Ureter (tissue), 1 donor: ENCODE measurements at places on chromosomes 4 and X. TPM values are rescaled to one million over a fixed set of nuclear protein-coding genes. Genes with fewer than 3 reads are reported as not detected.

Gene DDX53
- not detected for total RNA-seq

Gene OR13H1
- not detected for total RNA-seq

Gene MAGIX
- 12.8 TPM for total RNA-seq

Gene GRIA3
- 3.5 TPM for total RNA-seq

Gene BGN
- 77.5 TPM for total RNA-seq

Gene RASSF6
- total RNA-seq, result 41.7 TPM

DNA sequence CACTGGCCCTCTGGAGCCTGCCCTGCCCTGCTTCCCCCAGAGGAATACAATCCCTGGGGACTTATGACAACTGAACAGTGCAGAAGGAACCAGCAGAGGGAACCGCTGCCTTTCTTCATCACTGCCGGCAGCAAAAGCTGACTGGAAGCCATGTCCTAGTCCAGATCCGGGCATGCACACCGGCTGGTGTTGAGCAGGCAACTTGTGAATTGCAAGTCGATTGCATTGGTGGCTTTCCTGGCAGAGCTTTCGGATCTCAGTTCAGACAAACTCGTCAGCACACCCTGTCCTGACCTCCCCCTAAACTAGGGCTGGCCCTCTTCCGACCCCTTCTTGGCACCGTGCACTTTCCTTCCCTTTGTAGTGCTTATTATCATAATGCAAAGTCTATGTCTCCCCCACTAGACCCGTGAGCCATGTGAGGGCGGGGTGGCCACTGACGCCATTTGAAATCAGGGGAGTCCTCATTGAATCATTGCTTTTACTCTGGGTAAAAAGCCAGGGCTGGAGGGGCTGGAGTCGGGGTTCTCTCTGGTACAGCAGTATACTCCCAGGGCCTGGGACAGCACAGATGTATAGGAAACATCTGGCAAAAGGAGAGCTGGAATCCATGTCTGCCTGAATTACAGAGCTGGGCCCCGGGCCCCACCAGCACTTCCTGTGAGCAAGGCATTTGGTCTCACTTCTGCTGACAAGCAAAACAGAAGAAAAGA lies 1.8 kb downstream of the ARHGAP4 start:
- DNase-seq, result no peak

DNA sequence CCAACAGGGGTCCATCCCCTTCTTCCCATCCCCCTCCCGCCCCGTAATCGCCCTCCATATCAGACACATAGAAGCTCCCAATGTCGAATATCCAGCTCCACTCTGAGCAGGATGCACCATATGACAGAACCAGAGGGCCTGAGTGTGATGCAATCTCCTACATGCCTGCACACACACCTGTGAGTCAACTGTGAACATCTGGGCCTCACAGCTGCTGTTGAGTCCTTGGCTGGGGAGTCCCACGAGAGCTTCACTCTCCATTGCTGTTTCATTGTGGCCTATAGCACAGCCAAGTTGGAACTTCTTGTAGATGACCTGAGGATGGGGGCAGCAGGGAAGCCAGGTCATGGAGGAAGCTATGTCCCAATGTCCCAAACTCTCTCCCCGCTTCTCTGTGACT lies 8.2 kb downstream of the SLC38A5 start:
- no peak for DNase-seq

DNA sequence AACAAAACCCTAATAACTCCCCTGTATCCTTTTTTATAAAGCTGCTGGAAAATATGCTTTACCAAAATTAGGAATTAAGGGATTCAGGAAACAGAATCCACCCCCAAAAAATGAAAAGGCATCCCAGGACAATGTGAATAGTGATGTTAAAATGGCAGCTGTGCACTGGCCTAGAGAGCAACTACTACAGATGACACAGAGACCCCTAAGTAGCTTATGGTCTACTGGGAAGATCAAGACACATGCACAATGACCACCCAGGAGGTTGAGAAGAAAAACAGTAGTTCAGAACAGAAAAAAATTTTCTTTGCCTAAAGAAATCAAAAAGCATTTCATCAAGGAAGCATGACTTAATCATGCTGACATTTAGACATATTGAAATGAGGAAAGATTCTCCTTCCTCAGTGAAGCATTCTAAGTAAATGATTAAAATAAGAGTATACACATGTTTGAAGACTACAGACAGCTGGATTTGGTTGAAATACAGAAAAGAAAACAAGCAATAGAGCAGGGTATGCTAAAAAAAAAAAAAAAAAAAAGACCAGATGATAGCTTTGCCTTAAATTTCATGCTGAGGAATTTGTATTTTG lies 117.3 kb downstream of the WDFY3 start:
- no peak for DNase-seq

DNA sequence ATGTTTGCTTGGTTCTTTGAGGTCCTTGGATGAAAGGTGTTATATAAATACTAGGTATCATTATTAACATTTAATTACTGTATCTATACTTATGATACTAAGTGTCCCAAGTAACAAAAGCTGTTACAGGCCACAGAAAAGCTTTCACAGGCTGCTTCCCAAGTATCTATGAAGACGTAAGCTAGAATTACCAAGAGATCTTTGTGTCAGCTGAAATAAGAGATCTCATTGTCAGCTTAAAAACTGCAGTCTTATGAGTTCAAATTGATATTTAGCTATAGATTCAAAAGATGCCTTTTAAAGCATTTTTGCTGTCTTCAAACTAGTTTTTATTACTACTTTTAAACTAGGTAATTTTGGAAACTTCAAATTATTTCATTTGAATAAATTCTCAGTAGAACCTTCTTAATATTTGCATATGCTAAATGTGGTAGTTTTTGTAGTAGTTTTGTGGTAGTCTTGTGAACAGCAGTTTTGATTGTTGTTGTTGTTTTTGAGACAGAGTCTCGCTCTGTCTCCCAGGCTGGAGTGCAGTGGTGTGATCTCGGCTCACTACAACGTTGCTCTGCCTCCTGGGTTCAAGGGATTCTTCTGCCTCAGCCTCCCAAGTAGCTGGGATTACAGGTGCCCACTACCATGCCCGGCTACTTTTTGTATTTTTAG lies 170.0 kb upstream of the RPL34 start:
- no peak for DNase-seq

DNA sequence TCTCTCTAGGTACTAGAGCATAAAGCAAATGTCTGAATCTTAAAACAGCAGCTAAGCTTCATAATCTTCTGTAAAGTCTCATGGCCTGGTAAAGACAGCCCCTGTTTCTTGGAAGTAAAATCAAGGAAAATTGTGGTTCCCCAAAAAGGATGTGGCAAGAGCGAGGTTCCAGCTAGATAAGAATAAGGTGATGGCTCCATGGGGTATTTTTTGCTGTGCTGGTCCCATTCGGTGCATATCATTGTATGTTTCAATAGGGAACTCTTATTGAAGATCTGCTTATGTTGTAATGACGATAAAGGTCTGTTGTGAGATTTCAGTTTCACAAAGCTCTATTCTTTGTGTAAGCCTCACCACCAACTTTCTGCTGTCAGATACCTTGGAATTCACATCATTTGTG lies 316.9 kb upstream of the NOCT start:
- DNase-seq, result no peak

- DNase-seq, result peak; percentile 56
Observed at GRCh38 chr4:2795300-2795892, 2.5 kb downstream of the SH3BP2 start.

DNA sequence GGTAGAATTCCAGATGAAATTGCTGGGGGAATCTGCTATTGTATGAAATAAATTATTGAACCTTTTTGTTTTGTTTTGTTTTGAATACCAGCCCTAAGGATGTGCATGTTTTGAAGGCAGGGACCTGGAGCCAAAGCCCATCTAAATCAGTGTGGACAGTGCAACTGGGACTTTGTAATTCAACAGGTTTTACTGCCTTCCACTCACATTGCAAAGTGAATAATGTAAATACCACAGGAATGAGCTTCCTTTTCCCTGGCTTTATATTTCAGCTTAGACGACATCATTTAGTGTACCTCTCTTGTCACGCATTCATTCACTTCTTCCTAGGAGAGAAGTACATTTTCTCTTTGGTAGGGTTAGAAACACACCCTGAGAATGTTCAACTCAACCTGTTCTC lies 795.0 kb downstream of the CENPC start:
- no peak for DNase-seq

DNA sequence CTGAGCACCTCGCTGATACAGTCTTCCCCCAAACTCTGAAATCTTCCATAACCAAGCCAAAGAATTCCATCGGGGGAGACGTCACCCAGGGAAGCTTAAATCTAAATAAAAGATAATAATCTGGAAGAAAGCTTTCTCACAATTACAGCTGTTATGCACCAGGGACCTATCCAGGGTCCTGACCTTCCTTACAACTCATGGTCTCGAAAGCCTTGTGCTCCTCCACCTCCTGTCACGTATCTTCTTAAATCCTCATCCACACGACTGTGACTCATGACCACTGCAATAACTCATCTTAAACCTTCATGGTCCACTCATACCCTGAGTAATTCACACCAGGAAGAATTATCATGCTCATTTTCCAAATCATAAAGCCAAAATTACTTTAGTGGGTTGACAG lies 166.8 kb upstream of the FRG1 start:
- DNase-seq, result no peak

GRCh38 chr4:70280567-70280966 lies 38.2 kb downstream of the CSN3 start:
- no peak for DNase-seq

DNA sequence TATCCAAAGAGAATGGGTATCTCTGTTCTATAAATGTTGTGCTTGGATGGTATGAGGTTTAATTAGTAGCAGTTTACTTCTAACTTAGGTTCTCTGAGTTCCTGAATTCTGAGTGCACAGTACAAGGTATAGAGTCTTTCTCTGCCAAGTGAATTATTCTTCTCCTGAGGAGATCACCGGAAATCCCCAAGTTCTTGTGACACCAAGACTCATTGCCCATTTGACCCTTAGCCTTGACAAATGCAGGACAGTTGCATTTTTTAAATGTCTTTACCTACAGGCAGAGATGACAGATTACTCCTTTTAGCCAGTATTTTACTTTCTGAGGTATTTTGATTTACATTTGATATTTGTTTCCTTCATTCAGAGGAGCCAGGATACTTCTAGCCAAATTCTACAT lies 72.9 kb downstream of the MAOA start:
- no peak for DNase-seq

GRCh38 chr4:97104006-97104405 lies 1039.3 kb downstream of the STPG2 start:
- no peak for DNase-seq

DNA sequence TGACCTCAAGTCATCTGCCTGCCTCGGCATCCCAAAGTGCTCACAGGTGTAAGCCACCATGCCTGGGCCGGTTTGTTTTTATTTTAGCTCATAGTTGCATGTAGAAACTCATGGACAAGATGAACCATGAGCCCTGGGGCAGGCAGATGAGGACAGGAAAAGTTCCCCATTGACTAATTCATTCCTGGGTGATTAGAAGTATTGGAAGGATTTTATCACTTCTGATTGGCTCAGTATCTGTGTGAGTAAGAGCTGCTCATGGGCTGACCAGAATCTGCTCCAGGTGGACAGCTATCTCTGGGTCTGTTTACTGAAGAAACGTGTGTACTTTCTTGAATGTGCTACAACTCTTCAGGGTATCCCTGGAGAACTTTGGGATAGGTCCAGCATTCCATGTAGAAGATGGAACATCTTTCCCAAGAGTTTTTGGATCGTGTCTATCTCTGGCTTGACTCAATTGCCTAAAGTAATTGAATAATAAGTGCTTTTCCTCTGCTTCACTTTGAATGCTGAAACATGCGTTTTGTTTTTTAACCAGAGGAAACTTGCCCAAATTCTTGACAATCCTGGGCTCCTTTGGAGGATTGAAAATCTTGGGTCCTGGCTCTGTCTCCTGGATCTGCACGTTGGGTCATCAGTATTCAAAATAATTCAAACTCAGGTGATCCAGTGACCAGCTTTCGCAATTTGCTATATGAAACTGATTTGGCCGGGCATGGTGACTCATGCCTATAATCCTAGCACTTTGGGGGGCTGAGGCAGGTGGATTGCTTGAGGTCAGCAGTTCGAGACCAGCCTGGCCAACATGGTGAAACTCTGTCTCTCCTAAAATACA lies 88.6 kb upstream of the DHRSX start:
- no peak for DNase-seq

DNA sequence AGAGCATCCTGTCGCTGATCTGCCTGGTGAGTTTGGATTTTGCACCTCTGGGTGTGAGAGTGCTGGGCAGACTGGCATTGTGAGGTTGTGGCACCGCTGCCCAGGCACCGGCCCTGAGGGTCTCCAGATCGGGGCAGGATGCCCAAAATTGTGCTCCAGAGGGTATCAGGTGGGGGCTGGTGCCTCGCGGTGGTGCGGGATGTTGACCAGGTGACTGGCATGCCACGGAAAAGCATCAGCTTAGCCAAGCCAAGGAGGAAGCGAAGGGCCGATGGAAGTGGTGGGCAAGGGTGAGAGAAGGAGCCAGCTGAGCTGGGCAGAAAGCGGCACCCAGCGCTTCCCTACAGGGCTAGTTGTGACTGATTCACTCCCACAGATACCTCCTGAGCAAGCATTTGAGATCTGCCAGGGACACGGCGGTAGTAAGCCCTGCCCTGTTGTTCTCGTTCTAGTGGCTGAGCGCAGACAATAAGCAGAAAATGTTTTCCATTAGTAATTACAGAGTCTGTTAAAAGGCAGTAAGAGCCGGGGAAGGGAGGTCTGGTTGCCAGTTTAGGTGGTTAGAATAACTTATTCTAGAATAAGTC lies 809 bp downstream of the ZFP92 start:
- DNase-seq, result no peak

DNA sequence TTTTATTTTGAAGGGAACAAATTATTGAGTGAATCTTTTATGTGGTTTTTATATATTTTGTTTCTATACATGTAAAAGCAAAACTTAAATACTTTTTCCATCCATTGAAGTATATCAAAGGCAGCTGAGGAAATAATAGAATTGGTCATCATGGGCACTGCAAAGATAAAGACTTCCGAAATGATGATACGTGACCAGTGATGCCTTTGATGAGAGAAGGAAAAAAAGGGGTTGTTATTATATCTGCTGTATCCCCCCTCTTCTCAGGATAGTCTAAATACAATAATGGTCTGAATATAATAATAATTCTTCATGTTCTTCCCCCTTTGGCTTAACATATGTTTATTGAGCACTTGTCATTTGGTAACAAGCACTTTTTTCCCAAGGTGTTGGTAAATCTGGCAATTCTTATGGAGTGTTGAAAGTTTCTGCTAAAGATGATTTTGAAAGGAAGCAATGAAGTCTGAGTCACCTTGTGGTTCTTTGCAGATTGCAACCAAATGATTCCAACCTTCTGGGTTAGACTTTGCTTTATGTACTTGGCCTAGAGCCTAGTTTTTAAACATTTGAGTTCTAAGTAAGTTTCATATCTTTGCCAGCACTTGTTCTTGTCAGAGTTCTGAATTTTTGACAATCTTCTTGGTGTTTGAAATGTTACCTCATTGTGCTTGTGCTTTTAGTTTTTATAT lies 60.8 kb downstream of the USP9X start:
- DNase-seq, result no peak

DNA sequence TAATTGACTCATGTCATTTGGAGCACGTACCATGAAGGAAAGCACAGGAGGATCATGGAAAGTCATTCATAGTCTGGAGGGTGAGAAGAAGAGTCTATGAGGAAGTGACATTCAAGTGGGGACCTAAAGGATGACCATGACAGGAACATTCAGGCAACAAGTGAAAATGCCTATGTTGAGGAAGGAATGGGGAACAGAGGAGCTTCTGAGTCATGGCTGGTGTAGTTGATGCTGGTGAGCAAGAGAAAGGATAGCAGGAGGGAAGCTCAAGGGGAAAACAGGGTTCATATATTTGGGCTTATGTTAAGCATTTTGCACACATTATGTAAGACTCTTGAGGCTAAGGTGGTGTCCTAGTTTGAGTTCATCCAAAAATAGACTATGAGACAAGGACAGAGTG lies 318.6 kb downstream of the HNRNPD start:
- no peak for DNase-seq

- DNase-seq, result no peak
Observed at GRCh38 chrX:110210417-110211139, 107.3 kb downstream of the AMMECR1 start.

GRCh38 chrX:153685751-153686696 lies 1.7 kb upstream of the SLC6A8 start:
- DNase-seq, result no peak
